Natural killer cell treated with Interleukin-12 subunit alpha and Interleukin-12 subunit beta and Interleukin-15 and Interleukin-18, amount 100 ng/mL, for 72 hours (primary cell): ENCODE measurements at places on chromosomes 6 and 20. TPM values are rescaled to one million over a fixed set of nuclear protein-coding genes. Genes with fewer than 3 reads are reported as not detected.

The ASIP gene
- not detected for total RNA-seq

The SLC17A2 gene
- total RNA-seq: not detected

The LSM14B gene
- 32.7 TPM for total RNA-seq

The EGFL8 gene
- total RNA-seq: 15.0 TPM

The MUC21 gene
- total RNA-seq: not detected

DNA sequence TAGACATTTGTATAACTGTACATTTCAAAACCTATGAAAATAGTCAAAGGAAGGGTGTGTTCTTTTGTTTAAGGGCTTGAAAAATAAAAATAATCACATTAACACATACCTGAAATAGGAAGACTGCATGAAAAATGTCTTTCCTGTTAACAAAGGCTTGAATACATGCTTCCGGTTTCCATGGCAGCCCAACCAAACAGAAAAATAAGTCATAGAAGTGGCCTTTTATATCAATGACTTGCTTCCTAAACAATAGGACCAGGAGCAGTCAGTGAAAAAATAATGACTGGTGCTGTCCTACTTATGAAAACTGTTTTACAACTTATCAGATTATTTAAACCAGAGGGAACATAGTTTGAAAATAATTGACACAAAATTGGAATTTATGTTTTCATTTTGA lies 412.6 kb upstream of the PLCB4 start:
- H3K27me3 ChIP-seq: no peaks in the 10 kb centered on the region
- H3K4me3 ChIP-seq: no peak overlapping the region
- H3K27ac ChIP-seq: no peak overlapping the region
- peaks cover 3% of the 10 kb centered on the region for H3K4me1 ChIP-seq
- H3K36me3 ChIP-seq: no peaks in the 10 kb centered on the region

- H3K36me3 ChIP-seq: no peaks in the 10 kb centered on the region
- DNase-seq: no peak
- peaks cover 28% of the 10 kb centered on the region for H3K27me3 ChIP-seq
- peaks cover 6% of the 10 kb centered on the region for H3K4me1 ChIP-seq
- H3K4me3 ChIP-seq: no peak overlapping the region
Observed at GRCh38 chr20:49313283-49313682, 35.4 kb upstream of the ZNFX1 start.

GRCh38 chr6:121965739-121966138 lies 433.7 kb upstream of the HSF2 start:
- H3K27me3 ChIP-seq: no peaks in the 10 kb centered on the region
- no peaks in the 10 kb centered on the region for H3K36me3 ChIP-seq
- H3K4me1 ChIP-seq: no peaks in the 10 kb centered on the region
- no peak overlapping the region for H3K4me3 ChIP-seq

DNA sequence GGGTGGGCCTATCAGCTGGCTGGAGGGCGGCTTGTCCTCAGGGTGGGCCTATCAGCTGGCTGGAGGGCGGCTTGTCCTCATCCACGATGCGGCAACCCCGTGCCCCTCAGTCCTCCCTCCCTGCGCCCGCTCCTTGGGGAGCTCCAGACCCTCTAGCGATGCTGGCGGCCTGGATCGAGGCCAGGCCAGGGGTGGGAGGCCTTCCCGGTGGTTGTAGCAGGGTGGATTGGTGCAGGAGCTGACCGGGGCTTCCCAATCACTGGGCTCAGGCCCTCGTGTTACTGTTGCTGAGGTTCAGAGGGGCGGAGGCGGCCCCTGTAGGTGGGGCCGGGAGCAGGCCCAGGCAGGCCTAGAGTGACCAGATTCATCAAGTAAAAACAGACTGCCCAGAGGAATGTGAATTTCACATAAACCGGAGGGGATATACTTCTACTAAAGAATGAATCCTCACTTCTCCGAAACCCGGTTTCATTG lies 8.8 kb downstream of the SLC17A9 start:
- no peaks in the 10 kb centered on the region for H3K27me3 ChIP-seq
- H3K36me3 ChIP-seq: no peaks in the 10 kb centered on the region
- peaks cover 5% of the 10 kb centered on the region for H3K4me1 ChIP-seq
- H3K27ac ChIP-seq: no peak overlapping the region

- no peak overlapping the region for H3K27ac ChIP-seq
- H3K4me3 ChIP-seq: peak overlapping the region; percentile 32
Observed at GRCh38 chr20:3101737-3102574, 17.4 kb upstream of the AVP start.

DNA sequence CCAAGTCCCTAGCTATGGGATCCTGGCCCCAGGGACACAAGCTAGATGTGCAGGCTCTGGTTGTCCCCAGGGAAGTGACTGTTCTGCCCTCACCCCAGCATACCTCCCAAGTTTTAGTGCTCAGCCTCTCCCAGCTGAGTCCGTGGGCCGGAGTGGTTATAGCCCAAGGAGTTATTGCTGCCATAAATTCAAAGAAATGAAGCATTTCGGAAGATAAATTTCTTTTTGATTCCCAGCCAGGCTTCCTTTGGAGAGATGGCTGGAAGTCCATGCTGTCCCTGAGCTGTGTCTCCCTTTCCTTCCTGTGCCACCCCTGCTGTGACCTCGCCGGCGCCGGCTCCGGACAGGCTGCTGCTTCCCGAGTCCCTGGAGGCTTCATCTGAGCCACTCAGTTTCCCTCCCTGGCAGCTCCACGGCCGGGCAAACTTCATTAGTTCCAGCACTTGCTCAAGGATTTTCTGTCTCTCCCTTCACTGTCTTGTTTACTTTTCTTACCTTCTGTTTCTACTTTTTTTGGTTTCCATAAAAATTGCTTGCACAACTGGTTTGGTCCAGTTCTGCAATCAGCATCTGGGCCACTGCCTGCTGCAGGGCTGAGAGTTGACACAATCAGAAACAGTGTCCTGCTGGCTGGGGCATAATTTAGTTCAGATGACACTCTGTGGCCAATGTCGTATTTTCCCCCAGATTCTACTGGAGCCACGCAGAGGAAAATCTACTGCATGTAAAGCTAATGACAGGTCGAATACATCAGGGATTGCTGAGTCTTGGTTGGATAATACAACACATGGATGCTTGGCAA lies 225.5 kb downstream of the SYNDIG1 start:
- H3K27ac ChIP-seq: no peak overlapping the region
- H3K4me1 ChIP-seq: no peaks in the 10 kb centered on the region
- no peak overlapping the region for H3K4me3 ChIP-seq
- H3K27me3 ChIP-seq: peaks cover 2% of the 10 kb centered on the region
- H3K36me3 ChIP-seq: no peaks in the 10 kb centered on the region

DNA sequence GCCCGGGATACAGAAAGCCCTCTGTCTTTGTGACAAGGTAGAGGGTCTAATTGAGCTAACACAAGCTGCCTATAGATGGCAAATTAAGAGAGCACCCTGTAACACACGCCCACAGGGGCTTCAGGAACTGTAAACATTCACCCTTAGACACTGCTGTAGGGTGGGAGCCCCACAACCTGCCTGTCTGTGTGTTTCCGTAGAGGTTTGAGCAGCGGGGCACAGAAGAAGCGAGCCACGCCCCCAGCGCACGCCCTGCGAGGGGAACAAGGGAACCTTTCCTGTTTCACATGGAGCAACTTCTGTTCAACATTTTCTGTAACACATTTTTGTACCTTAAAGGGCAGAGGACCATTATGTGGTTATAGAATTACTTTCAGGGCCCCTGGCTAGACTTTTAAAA lies 231.7 kb upstream of the EXOC2 start:
- no peak overlapping the region for H3K27ac ChIP-seq
- H3K4me3 ChIP-seq: no peak overlapping the region
- H3K27me3 ChIP-seq: peaks cover 16% of the 10 kb centered on the region
- H3K4me1 ChIP-seq: no peaks in the 10 kb centered on the region
